Fibroblast of the aortic adventitia (primary cell): ENCODE measurements at places on chromosomes 12 and 14. TPM values are rescaled to one million over a fixed set of nuclear protein-coding genes. Genes with fewer than 3 reads are reported as not detected.

Gene KLHL33
- total RNA-seq, result 0.18 and 0.65 TPM in 2 replicates

Gene KRT72
- total RNA-seq, result not detected in 2 replicates

Gene IGF1
- 0.63 and 6.1 TPM in 2 replicates for total RNA-seq

Gene OR4M1
- total RNA-seq, result not detected in 2 replicates

Gene SMIM41
- 0.27 and 0.98 TPM in 2 replicates for total RNA-seq

Gene IAPP
- total RNA-seq, result not detected in 2 replicates

Gene ZBTB39
- 5.2 and 6.1 TPM in 2 replicates for total RNA-seq

Gene MAP3K9
- under 0.01 and 0.33 TPM in 2 replicates for total RNA-seq

Gene PRB2
- total RNA-seq, result not detected in 2 replicates

Gene ARHGAP9
- total RNA-seq, result 0.18 TPM in 1 of 2 replicates, not detected in the other

DNA sequence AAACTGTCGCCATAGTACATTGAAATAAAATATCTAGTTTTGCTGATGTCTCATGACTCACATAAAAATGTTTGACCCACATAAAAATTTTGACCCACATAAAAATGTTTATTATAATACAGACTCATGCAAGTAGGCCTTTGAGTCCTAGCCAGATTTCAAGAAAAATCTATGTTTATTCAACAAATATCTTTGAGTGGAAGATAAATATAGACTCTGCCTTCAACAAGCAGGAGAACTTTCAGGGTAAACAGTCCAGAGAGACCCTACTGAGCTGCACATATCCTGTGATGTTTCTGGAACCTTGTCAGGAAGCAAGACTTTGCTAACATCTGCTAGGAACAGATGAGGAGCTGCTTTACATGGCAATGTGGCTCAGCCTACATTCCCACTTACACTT, 283.1 kb downstream of the MDGA2 start:
- no peak for DNase-seq

GRCh38 chr14:104741803-104742251, 11.1 kb upstream of the SIVA1 start:
- no peak for DNase-seq

- DNase-seq, result no peak
Observed at GRCh38 chr12:69046363-69046762, 113.4 kb upstream of the CPM start.

DNA sequence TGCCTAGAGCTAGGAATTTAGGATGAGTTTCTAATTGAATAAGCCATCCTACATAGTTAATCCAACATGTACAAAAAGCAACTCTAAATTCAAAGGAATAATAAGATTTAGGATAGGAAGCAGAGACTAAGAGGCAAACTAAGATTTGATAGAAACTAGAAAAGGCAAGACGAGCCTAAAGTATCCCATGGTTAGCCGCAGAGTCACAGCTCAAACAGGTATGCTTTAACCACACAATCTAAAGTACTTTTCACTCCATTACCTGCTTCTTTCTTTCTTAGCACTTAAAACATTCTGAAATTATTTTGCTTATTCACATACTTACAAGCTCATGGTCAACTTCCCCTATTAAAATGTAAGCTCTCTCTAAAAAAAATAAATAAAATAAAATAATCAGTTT, 51.8 kb downstream of the OTOGL start:
- DNase-seq, result no peak

DNA sequence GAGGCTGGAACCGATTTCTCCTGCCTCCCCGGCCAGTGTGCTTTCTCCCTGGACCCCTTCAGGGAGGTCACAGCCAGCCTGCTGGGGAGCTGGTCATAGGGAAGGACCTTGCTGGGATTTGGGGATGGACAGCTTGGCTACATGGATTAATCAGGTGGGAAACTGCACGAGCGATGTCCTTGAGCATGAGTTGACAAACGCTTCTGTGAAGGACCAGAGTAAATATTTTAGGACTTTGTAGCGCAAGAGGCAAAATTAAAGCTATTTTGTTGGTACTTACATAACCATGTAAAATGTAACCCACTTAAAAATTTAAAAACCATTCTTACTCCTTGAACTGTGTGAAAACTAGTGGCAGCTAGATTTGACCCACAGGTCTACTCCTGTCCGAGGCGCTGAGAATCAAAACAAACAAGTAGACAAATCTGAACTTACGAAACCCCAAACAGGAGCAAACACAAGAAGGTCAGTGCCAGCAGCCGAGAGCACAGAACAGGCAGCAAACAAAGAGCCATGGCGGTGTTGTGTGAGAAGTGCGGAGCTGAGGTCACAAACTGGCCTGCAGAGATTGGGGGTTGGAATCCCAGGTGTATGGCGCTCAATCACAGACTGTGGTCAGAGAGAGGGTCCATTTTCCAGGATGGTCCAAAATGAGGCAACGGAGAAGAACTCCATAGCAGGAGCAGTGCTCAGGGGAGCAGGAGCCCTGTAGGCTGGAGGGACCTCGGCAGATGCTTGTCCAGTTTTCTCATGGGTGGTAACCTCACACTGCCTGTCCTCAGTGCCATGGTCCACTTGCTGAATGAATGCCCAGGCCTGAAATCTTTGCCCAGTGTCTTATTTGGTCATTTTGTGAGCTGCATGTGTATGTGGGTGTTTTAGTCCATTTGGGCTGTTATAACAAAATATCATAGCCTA, 79.2 kb upstream of the CLMN start:
- DNase-seq, result no peak

GRCh38 chr12:51941604-51942003, 9.9 kb upstream of the ACVR1B start:
- DNase-seq, result no peak

GRCh38 chr14:104766256-104766862, 13.4 kb downstream of the SIVA1 start:
- DNase-seq, result no peak

DNA sequence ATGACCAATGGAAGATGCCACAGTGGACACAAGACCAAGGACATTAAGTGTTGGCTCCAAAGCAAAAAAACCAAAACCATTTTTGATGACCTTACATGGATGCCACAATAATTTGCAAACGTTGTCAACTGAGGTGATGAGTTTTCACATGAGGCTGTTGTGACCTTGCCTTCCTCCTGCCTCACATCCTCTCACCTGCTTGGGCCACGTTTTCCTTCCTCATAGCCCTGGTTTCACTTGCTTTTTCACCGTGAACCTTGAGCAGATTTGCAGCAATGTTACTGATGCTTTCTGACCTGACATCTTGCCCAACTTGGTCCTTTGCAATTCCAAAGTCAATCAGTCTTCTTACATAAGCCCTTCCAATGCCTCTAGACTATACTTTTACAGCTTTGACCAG, 3.7 kb downstream of the KRT6B start:
- no peak for DNase-seq

DNA sequence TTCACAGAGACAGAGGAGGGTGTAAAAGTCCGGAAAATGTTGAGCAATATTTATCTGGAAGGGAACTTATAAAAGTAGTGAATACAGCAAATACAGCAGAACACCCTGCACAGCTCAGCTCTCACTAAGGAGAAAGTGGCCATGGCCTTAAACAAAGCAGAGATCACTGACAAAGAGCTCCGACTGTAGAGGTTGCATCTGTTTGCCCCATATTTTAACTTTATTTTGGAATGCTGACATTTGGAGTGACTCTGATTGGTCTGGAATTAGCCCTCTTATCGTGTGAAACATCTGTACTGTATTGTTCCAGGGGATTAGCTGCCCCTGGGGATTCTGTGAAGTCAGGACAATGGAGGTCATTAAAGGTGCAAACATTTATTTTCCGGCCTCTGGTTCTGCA, 1275.7 kb upstream of the FLRT2 start:
- peak; percentile 29 for DNase-seq

- peak; percentile 73 for DNase-seq
Observed at GRCh38 chr12:48882315-48882687, 16.6 kb upstream of the RND1 start.

DNA sequence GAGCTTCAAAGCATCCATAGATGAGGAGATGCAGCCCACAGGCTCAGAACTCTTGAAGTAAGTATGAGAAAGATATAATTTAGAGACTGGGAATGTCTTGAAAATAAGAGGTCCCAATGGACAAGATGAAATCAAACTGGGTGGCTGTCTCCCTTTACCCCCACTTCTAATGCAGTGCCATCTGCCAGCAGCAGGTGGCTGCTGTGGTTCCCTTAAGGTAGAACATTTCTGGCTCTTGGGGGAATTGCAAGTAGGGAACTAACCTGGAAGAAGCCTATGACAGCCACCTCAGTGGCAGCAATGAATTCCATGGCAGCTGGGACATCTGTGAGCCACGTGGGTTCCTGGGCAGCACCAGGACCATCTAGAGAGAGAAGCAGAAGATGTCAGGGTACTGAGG, 648 bp downstream of the ERP27 start:
- DNase-seq, result no peak

- no peak for DNase-seq
Observed at GRCh38 chr12:52168019-52168717, 23.6 kb downstream of the KRT80 start.

DNA sequence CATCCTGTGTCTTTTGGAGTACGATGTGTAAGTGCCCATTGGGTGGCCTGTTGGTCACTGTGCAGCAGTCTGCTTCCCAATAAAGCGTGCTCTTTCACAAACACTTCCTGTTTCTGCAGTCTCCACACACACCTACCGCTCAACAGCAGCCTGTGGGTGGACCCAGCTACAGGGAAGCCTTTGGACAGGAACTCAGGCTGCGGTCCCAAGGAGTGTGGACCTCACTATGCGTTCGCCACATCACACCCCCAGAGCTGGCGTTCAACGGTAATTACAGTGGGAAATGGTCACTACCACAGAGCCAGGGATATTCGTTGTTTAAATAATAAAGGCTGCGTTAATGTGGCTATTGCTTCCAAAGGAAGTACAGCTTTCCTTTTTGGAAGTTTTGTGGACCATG, 16.2 kb downstream of the PSMC1 start:
- no peak for DNase-seq

DNA sequence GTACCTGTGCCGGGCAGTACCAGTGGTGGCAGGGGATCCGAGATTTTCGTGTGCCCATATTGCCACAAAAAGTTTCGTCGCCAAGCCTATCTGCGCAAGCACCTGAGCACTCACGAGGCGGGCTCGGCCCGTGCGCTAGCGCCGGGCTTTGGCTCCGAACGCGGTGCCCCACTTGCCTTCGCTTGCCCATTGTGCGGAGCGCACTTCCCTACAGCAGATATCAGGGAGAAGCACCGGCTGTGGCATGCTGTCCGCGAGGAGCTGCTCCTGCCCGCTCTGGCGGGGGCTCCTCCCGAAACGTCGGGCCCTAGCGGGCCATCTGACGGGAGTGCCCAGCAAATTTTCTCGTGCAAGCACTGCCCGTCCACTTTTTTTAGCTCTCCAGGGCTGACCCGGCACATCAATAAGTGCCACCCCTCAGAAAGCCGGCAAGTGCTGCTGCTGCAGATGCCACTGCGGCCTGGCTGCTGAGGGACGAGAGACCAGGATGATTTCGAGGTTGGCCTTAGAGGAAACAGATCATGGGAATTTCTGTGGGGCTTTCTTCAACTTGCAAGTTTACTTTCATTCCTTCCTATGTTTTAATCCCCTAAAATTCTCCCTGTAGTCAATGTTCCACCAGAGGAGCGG, 1.6 kb downstream of the INSM2 start:
- DNase-seq, result no peak

DNA sequence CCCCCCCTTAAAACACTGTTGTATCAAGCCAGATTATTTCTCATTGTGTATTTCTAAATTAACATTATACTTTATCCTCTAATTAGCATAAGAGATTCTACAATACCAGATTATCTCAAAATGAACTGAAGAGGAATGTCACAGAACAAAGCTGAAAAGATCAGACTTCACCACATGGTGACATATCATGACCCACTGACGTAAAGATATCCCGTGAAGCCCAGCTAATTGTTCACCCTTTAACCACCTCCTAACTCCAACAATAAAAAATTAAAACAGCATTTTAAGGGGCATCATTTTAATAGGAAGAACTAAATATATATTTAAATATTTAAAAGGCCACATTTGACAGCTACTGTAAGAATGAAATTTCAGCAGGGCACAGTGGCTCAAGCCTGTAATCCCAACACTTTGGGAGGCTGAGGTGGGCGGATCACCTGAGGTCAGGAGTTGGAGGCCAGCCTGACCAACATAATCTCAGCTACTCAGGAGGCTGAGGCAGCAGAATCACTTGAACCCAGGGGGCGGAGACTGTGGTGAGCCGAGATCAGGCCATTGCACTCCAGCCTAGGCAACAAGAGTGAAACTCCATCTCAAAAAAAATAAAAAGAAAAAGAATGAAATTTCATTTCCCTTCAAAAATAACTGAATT, 29.0 kb downstream of the CDK17 start:
- DNase-seq, result no peak

- peak; percentile 85 for DNase-seq
Observed at GRCh38 chr12:13211859-13212664, 15.5 kb downstream of the EMP1 start.

- no peak for DNase-seq
Observed at GRCh38 chr12:115194857-115195256, 510.9 kb upstream of the TBX3 start.

- no peak for DNase-seq
Observed at GRCh38 chr12:64739778-64740177, 19.4 kb downstream of the GNS start.

DNA sequence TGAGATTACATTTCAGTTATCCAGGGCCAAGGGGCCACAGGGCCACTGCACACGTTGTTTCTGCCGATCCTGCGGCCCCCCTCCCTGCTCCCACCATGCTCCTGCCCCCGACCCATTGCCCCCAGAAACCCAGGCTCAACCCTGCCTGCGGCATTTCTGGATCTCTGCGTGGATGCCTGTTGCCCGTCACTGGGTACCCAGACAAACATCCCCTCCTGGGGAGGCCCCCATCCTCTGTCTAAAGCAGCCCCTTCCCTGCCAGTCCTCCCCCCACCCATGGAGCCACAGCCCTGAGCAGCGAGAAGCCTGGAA, 326.4 kb upstream of the SFSWAP start:
- no peak for DNase-seq

DNA sequence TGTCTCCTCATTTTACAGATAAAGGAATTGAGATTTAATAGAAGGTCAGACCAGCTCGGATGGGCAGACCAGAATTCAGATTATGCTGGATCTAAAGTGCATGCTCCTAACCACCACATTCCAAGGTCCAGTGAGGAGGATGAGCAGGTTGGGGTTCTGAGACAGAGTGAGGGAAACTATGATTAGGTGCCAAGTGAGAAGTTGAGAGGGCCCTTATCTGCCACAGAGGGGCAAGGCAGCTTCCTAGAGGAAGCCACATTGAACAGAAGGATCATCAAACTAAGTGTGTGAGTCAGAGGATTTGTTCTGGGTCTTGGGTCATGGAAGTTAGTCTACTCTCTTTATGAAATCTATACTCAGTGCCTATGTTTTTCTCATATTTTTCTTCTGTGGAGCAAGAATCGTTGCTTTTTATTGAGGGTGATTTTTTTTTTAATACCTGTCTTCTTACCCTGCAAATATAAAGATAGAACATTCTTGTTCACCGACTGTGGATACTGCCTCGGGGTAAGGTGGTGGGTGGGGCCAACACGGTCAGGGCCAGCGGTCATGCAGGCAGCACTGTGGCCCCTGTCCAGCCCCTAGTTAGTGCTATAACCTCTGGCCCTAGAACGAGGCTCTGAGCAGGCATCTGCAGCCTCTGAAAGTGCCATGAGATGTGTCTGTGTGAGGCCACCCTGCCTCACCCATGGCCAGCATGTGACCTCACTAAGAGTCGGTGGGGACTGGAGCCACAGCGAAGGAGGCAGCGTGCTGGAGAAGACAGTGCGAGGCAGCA, 55.6 kb upstream of the PTHLH start:
- DNase-seq, result no peak

GRCh38 chr12:54306925-54307741, 6.3 kb upstream of the NFE2 start:
- DNase-seq, result peak; percentile 90
